ENCODE measurements at places on chromosomes 7 and 10. TPM values are rescaled to one million over a fixed set of nuclear protein-coding genes. Genes with fewer than 3 reads are reported as not detected.

DNA sequence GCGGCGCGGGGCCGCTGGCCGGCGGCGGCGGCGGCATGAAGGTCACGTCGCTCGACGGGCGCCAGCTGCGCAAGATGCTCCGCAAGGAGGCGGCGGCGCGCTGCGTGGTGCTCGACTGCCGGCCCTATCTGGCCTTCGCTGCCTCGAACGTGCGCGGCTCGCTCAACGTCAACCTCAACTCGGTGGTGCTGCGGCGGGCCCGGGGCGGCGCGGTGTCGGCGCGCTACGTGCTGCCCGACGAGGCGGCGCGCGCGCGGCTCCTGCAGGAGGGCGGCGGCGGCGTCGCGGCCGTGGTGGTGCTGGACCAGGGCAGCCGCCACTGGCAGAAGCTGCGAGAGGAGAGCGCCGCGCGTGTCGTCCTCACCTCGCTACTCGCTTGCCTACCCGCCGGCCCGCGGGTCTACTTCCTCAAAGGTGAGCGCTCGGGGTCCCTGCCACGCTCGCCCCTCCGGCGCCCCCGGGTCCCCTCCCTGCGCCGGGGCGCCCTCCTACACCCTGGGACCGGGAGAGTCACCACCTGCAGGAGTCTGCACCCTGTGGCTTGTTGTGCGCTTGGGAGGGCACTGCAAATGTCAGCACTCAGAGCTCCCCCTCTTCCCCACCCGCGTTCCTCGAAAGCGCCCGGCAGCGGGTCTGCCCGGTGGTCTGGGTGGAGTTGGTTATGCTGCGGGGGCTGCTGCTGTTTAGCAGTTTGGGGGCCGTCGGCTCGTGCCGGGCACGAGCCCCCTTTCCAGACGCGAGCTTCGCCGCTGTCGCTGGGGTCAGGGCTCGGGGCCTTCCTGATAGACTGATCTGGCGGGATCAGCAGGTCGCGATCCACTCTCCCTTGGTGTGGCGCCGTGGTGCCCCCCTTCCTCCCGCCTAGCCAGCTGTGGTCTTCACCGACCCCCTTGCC is 627 bp downstream of the DUSP5 start:
- DNase-seq, result no peak

DNA sequence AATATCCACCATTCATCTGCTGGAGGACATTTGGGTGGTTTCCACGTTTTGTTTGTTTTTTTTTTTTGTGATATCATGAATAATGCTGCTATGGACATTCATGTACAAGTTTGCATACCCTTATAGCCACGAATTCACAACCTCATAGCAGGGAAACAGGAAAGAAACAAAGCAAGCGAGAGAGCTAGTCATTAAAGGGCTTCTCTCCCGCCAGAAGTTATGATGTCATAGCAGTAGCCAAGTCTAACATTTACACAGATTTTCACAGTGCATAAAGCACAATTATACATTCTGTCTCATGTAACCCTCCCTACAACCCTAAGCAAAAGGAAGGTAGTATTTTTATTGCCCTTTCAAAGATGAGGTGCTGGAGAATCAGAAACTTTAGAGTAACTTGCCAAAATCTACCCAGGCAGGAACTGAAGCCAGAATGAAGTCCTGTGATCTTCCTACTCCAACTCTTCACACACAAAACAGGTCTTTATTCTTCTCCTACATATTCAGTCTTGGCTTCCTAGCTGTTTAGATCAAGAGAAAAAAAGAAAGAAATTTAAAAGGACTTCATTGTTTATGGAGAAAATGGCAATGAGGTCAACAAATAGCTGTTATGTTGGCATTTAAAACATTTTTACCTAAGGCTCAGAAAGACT is 33.9 kb upstream of the GPAM start:
- no peak for DNase-seq

DNA sequence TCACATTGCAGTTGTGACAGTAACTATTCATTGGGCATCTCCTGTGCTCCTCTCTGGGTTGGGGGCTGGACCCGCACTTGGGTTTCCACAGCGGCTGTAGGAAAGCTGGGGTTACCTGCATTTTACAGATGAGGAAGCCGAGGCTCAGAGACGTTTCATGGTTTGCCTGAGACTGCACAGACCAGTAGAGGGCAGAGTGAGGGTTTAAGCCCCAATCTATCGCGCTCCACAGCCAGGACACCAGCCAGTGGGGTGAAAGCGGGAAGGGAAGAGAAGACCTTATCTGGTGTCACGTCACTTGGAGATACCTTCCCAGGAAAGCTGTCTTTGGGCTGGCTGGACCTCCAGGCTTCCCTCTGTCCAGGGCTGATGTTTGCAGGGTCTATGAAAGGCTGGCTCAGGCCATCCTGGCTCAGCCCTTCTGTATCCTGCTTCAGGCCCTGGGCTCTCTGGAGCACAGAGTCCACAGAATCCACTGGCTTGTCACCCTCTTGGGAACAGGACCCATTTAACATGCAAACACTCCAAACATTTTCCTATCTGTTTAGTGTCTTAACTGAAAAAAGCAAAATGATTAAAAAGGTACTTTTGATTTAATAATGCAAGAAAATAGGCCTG is 167.7 kb downstream of the EMX2 start:
- DNase-seq, result no peak

GRCh38 chr7:44808914-44809393 is 12.5 kb downstream of the PPIA start:
- DNase-seq, result no peak

- DNase-seq, result no peak
Observed at GRCh38 chr10:21751341-21752310, 217.6 kb downstream of the MLLT10 start.

GRCh38 chr7:116731023-116731395 is 59.0 kb downstream of the MET start:
- DNase-seq, result no peak

DNA sequence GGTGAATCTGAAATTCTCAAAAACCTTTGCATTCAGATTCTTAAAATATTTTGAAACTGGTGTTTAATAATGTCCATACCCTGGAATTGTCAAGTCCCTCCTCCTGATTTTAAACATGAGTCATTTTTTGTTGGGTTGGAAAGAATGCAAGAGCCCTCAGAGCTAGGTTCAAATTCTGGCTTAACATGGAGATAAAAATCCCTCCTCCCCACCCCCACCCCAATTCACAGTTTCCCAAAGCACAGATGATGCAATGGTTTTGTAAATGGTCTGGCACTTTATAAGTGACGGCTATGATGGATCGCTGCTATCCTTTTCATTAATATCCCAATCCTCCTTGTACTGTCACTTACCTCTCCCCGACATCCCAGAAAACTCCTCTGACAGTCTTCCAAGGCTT is 332.8 kb downstream of the PLXNA4 start:
- no peak for DNase-seq

- no peak for DNase-seq
Observed at GRCh38 chr7:111741811-111742240, 179.5 kb upstream of the IMMP2L start.

GRCh38 chr10:5461203-5461588 is 38.2 kb downstream of the CALML5 start:
- DNase-seq, result no peak

- no peak for DNase-seq
Observed at GRCh38 chr10:36050763-36051499, 408.8 kb upstream of the FZD8 start.

GRCh38 chr7:80450621-80451308 is 61.1 kb downstream of the GNAT3 start:
- DNase-seq, result no peak

DNA sequence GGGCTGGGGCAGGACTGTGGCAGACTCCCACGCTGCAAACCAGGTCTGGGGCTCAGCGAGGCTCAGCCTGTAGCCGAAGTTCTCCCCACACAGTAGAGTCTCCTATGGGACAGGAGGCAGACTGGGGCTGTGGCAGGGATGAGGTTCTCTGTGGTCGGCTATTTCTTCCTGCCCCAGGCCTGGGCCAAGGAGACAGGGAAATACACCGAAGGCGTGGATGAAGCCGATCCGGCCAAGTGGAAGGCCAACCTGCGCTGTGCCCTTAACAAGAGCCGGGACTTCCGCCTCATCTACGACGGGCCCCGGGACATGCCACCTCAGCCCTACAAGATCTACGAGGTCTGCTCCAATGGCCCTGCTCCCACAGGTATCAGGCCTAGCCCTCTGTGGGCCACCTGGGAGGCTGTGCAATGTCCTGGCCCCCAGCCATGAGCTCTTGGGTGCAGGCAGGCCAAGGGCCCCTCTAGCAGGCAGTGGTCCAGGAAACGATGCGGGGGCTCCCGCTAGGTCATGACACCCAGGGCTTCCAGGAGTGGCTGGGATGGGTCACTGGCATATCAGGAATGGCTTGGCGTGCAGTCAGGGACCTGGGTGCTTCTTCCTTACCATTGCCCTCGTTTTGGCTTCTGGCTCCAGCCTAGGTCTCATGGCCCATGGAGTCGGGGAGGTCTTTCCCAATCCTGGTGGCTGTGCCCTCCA is 8.1 kb downstream of the IRF5 start:
- no peak for DNase-seq

GRCh38 chr7:151081170-151082101 is 827 bp upstream of the FASTK start:
- DNase-seq, result no peak

- DNase-seq, result no peak
Observed at GRCh38 chr7:133859871-133860450, 267.2 kb upstream of the LRGUK start.

DNA sequence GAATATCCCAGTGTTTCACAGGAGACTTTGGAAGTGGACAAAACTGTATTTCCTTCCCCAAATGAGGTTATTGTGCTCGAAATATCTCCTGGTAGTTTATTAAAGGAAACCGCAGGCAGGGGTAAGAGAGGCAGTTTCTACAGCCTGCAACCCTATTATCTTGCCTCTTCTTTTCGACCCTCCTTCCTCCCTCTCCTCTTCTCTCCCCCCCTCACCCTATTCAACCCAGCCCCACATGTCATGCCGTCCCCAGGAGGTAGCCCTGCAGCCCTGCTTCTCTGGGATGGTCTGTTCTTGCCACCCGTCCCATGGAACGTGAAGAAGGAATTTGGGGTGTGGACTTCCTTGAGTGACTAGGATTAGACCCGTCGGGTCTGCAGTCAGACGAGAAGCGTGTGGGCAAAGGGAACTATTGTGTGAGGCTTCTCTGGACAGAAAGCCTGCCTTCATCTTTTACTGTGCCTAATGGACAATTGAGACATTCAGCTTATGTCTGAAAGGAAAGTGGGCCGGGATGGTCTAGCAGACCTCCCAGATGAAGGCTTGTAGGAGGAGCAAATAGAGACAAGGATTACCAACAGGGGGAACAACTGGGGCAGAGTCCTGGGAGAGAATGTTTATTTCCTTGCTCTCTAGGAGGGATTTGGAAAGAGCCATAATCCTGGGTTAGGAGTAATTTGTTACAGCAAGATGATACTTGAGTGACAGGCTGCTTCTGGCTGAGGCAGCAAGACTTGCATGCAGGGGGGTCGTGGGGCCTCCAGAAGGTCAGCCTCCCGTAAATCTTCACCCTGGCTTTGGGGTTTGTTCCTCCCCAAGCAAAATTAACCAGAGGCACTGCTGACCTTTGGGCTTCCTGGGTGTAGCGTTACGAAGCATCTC is 77.8 kb downstream of the TCF7L2 start:
- no peak for DNase-seq

DNA sequence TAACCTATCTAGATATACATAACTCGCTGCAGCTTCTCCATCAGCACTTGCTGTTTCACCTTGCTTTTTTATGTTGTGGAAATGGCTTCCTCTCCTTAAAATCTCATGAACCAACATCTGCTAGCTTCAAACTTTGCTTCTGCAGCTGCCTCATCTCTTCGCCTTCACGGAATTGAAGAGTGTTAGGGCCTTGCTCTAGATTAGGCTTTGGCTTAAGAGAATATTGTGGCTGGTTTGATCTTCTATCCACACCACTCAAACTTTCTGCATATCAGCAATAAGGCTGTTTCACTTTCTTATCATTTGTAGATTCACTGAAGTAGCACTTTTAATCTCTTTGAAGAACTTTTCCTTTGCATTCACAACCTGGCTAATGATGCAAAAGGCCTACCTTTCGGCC is 49.2 kb upstream of the AGR3 start:
- DNase-seq, result no peak

DNA sequence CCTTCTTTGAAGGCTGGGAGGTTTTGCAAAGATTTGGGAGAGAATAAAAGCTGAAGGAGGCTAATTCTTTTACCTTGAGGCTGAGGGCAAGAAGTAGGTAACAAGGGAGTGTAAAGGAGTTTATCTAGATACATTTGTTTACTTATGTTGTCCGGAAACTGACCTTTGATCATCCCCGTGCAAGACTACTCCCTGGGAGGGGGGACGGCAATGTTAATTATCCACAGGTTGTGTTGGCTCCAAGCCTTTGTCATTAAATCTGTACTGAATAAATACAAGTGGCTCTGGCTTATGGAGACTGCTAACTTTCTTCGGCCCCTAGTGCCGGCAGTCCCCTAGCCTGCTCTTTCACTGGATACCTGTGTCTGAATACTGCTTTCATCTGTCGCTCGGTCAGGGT is 1250.6 kb upstream of the LRRTM3 start:
- DNase-seq, result no peak

The NOS3 gene
- total RNA-seq, result 8.4 TPM
